ENCODE measurements at places on chromosomes 13 and 19. TPM values are rescaled to one million over a fixed set of nuclear protein-coding genes. Genes with fewer than 3 reads are reported as not detected.

GRCh38 chr19:55605637-55606470 is at the start of gene ZNF865:
ZNF865 (plus strand) TSS chr19:55605647; CDS start chr19:55613619, 7,972 bp downstream.
- peak; percentile 74 for DNase-seq

- DNase-seq: no peak
These were observed 99.3 kb downstream of the DHRS12 start for GRCh38 chr13:51704399-51705313.

DNA sequence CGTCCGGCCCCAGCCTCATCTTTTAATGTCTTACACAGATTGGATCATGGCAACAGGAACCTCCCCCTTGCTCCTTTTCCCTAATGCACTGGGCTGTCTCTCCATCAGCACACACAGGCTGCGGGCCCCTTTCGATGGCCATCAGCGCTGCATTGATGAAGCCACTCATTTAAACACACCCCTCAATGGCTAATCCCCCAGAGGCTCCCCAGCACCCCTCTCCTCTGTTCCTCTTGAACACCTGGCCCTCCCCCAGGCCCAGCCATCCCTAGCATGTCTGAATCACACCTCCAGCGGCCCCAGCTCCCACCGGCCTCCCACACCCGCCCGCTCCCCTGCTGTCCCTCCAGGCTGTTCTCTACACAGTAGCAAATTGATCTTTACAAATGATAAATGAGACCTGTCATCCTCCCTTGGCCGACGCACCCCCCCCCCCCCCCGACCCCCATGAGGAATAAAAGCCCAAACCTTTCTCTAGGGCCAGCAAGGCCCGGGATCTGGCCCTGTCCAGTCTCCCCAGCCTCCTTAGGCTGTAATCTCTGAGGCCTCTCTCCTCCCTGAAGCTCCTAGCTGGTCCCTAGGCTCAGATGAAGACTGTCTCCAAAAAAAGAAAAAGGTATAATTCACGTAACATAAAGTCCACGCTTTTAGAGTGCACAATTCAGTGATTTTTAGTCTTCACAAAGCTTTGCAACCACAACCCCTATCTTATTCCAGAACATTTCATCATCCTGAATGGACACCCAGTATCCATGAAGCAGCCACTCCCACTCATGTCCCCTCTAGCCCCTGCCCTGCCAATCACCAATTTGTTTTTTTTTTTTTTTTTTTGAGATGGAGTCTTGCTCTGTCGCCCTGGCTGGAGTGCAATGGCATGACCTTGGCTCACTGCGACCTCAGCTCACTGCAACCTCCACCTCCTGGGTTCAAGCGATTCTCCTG is 7.4 kb downstream of the RPL28 start:
- no peak for DNase-seq

DNA sequence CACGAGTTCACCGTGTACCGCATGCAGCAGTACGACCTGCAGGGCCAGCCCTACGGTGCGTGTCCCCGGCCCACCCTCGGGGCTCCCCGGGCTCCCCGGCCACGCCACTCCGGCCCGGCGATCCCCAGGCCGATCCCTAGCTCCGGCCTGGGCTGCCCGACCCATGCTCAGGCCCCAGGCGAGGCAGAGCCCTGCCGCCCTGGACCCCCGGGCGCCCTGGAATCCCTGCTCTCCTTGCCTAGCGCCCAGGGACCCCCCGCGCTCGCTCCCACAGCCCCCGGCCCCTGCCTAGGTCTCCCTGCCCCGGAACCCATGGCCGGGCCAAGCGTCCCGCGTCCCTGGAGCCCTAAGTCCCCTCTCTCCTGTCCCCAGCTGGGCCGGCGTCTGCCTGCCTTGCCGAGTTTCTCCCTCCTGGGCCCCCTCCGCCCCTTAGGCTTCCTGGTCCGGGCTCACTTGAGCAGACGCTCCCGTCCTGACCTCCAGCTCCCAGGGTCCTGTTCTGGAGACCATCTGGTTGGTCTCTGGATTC is 494 bp downstream of the NCLN start:
- no peak for DNase-seq

PLIN5 gene
- total RNA-seq: 0.06 TPM

DNA sequence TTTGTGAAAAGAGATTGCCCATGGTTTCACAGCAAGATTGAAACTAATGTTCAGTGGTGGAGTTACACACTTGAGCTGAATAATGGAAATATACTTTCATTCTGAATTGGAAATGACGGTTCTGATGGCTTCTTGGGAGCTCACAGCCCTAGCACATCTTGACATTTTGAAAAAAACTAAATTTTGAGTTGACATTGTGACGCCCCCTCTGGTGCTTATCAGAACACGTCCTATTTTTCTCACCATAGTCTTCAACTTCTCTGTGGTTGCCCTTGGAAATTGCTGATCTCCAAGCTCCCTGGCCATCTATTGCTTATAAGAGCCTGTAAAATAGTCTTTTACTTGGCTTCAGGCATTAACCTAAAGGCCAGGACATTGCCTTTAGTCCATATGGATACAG is 202.1 kb downstream of the OXGR1 start:
- DNase-seq: no peak

SMAD9 gene
- 6.8 TPM for total RNA-seq

LILRA1 gene
- total RNA-seq: not detected

GRCh38 chr13:40211586-40211968 is 454.9 kb downstream of the FOXO1 start:
- no peak for DNase-seq

- DNase-seq: peak; percentile 79
These were observed 89.0 kb upstream of the SPATA13 start for GRCh38 chr13:24071423-24072075.

DNA sequence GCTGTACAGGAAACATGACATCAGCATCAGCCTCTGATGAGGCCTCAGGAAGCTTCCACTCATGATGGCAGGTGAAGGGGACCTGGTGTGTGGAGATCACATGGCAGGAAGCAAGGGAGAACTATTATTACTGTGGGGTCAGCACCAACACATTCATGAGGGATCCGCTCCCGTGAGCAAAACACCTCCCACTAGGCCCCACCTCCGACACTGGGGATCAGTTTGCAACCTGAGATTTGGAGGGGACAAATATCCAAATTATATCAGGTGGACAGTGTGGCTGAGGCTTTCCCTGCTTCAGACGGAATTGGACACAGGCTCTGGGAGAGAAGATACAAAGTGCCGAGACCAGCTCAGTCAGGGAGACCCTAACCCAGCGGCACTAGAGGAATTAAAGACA is 5.7 kb upstream of the ZNF792 start:
- DNase-seq: no peak

DNA sequence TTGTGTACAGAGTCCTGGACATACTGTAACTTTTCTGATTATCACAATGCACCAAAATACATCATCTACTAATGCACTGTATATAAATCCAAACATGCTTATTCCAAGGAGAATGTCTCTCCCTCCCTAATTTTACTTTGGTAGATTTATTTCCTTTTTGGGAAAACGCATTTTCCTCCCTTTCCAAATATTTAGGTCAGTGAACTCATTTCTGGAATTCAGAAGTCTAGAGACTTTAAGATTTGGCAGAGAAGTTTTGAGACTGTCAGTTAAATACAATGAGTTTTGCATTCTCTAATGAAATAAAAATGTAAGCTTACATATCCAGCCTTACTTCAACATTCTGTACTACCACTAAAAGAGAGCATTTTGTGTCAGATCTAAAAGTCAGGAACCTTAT is 165.8 kb upstream of the EDNRB start:
- no peak for DNase-seq

- no peak for DNase-seq
These were observed 1.7 kb downstream of the SLAIN1 start for GRCh38 chr13:77699059-77699680.

DCT gene
- not detected for total RNA-seq

GRCh38 chr19:3687774-3688706 is 12.2 kb downstream of the PIP5K1C start:
- no peak for DNase-seq

GJB2 gene
- total RNA-seq: 0.64 TPM

CALR3 gene
- total RNA-seq: not detected

CLIP3 gene
- total RNA-seq: 6.3 TPM

NKPD1 gene
- total RNA-seq: not detected

DNA sequence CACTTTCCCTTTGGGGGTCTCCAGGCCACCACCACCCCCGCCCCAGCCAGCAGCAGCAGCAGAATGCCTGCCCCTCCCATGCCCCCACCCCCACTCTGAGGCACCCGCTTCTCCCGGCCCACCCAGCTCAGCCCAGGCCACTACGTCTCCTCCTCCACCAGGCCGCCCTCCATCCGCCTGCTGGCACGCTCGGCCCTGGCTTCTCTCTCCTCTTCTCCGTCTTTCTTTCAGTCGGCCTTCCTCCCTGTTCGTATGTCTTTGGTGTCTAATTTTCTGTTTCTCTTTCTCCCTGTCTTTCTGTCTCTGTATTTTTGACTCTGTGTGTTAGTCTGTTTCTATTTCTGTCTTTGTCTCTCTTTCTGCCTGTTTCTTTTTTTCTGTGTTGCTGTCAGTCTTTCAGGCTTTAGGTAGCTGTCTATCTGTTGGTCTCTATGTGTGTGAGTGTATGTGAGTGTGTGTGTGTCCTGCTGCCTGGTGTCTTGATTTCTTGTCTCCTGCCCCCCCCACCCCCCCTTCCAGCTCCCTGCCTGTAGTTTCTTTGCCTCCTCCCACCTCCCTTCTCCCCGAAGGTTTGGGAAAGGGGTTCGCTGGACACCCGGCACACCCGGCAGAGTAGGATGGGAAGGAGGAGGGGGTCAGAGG is at the start of gene LGI4:
Gene LGI4 (minus strand): TSS at position 459 of the 642 bp plus-strand sequence. CDS start 379 bp downstream, at position 80.
- no peak for DNase-seq

GRCh38 chr13:40664350-40665125 is 1.9 kb downstream of the FOXO1 start:
- DNase-seq: no peak

- DNase-seq: no peak
These were observed 10.6 kb upstream of the CEACAM4 start for GRCh38 chr19:41637484-41637883.

DNA sequence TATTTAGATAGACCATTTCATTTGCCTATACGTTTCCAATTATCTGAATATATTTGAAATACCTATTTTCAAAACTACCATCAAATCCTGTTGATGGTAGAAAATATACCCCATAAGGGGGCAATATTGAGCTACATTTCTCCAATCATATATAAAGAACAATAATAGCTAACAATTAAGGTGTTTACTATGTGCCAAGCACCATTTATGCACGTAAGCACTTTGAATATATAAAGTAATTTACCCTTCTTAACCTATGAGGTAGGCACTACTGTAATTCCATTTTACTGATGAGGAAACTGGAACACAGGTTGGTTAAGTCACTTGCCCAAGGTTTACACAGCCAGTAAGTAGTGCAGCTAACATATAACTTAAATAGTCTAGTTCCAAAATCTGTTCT is 79.2 kb downstream of the UBL3 start:
- DNase-seq: peak; percentile 21

DNA sequence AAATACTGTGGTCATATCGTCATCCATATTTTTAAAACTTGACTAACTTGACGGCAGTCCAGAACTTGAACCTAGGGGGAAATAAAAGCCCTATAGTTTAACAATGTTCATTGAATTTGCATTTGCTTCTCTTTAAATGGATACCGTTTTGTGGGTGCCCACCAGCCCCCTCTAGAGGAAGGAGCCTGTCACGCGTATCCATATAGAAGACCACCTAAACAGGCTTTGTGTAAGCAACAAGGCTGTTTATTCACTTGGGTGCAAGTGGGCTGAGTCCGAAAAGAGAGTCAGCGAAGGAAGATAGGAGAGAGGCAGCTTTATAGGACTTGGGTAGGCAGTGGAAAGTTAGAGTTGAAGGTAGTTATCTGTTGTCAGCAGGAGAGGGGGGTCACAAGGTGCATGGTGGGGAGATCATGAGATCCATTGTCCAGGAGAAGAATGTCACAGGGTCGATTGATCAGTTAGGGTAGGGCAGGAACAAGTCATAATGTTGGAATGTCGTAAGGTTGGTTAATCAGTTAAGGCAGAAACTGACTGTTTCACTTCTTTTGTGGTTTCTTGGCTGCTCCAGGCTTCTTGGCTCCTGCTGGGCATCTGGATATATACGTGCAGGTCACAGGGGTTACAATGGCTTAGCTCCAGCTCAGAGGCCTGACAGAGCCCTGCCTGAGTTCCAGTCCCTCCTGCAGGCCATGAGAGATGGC is 42.5 kb upstream of the ANKRD10 start:
- DNase-seq: no peak

- no peak for DNase-seq
These were observed 39.3 kb downstream of the FBN3 start for GRCh38 chr19:8109890-8110662.

- no peak for DNase-seq
These were observed 321.3 kb downstream of the FOXO1 start for GRCh38 chr13:40345149-40345514.

LSR gene
- 2.6 TPM for total RNA-seq

SPACA4 gene
- total RNA-seq: not detected

OR7A5 gene
- 0.34 TPM for total RNA-seq

- no peak for DNase-seq
These were observed 54.0 kb upstream of the F7 start for GRCh38 chr13:113051641-113052040.

GRCh38 chr19:43425567-43426392 is 11.1 kb downstream of the TEX101 start:
- DNase-seq: peak; percentile 20

SYNGR4 gene
- total RNA-seq: not detected

LMTK3 gene
- 0.06 TPM for total RNA-seq

GRCh38 chr13:95749545-95749944 is 72.6 kb downstream of the DNAJC3 start:
- no peak for DNase-seq

DNA sequence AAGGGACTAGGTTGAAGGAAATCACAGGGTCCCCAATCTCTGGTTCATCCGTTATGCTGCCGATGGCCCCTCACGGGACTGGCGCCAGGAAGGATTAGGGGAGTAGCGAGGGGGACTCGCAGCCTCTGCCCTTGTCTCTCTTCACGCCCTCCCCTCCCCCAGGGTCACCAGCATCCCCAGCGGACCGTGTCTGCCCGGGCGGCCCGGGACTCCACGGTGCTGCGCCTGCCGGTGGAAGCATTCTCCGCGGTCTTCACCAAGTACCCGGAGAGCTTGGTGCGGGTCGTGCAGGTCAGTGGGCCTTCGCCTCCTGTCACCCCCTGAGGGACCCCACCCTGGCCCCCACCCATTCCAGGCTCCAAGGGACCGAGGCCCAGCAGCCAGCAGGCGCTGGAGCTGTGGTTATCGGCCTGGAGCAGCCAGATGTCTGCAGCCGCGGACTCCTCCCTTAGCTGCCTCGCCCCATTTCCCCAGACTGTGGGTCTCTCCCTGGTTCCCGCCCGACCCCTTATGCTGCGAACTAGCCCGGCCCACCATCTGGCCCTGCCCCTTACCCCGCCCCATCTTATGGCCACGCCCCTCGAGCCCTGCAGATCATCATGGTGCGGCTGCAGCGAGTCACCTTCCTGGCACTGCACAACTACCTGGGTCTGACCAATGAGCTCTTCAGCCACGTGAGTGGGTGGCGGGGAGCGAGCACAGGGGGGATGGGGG is 5.4 kb downstream of the PNPLA6 start:
- peak; percentile 9 for DNase-seq

GRCh38 chr13:95145587-95145986 is 155.7 kb downstream of the ABCC4 start:
- DNase-seq: no peak

ZNF132 gene
- 5.7 TPM for total RNA-seq

DNA sequence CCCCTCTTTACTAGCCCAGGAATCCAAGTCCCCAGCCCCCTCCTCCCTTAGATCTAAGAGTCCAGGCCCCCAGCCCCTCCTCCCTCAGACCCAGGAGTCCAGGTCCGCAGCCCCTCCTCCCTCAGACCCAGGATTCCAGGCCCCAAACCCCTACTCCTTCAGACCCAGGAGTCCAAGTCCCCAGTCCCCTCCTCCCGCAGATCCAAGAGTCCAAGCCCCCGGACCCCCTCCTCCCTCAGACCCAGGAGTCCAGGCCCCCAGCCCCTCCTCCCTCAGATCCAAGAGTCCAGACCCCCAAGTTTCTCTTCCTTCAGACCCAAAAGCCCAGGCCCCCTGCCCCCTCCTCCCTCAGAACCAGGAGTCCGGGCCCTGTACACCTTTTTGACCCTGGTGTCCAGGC is 11.5 kb downstream of the SPACA6 start:
- DNase-seq: no peak

Measured in LHCN-M2 (cell line).